ENCODE measurements at places on chromosomes 12 and 14. TPM values are rescaled to one million over a fixed set of nuclear protein-coding genes. Genes with fewer than 3 reads are reported as not detected.

The SIRT4 gene
- 3.2 TPM for polyA plus RNA-seq

The C14orf132 gene
- polyA plus RNA-seq, result 20.0 TPM

The SLC24A4 gene
- 0.54 TPM for polyA plus RNA-seq

The NGB gene
- 3.1 TPM for polyA plus RNA-seq

The ZNF385A gene
- polyA plus RNA-seq, result 4.7 TPM

The CCDC198 gene
- 90.7 TPM for polyA plus RNA-seq

The RASSF8 gene
- polyA plus RNA-seq, result 20.2 TPM

The LRFN5 gene
- 2.3 TPM for polyA plus RNA-seq

The MYH6 gene
- polyA plus RNA-seq, result 0.03 TPM
